CD14-positive monocyte (primary cell): ENCODE measurements at places on chromosomes 3 and 15. TPM values are rescaled to one million over a fixed set of nuclear protein-coding genes. Genes with fewer than 3 reads are reported as not detected.

Gene LDHAL6B
- polyA plus RNA-seq, result not detected

Gene GABRR3
- polyA plus RNA-seq, result not detected

Gene SPATA16
- polyA plus RNA-seq, result not detected

Gene JAGN1
- polyA plus RNA-seq, result 14.7 and 17.3 TPM in 2 replicates

Gene TBCCD1
- polyA plus RNA-seq, result 6.2 and 9.6 TPM in 2 replicates

Gene SUMF1
- polyA plus RNA-seq, result 25.7 and 37.0 TPM in 2 replicates

Gene TRAT1
- 0.33 TPM for polyA plus RNA-seq

Gene PPARG
- 2.0 TPM for polyA plus RNA-seq

Gene RASGRP1
- polyA plus RNA-seq, result 0.38 TPM

GRCh38 chr3:79973917-79974595 is 206.3 kb upstream of the ROBO1 start:
- no peaks in the 10 kb centered on the region for H3K27me3 ChIP-seq
- H3K27ac ChIP-seq, result no peak overlapping the region
- H3K36me3 ChIP-seq, result no peaks in the 10 kb centered on the region
- DNase-seq, result no peak
- no peak overlapping the region for H3K4me3 ChIP-seq

GRCh38 chr3:15199493-15200105 is 6.4 kb upstream of the CAPN7 start:
- no peak overlapping the region for H3K27ac ChIP-seq
- no peaks in the 10 kb centered on the region for H3K27me3 ChIP-seq
- DNase-seq, result no peak
- no peak overlapping the region for H3K4me3 ChIP-seq
- H3K4me1 ChIP-seq, result no peaks in the 10 kb centered on the region

GRCh38 chr3:178450476-178450875 is 85.8 kb upstream of the KCNMB2 start:
- no peak overlapping the region for H3K4me3 ChIP-seq
- DNase-seq, result no peak
- H3K27ac ChIP-seq, result no peak overlapping the region
- H3K36me3 ChIP-seq, result no peaks in the 10 kb centered on the region

DNA sequence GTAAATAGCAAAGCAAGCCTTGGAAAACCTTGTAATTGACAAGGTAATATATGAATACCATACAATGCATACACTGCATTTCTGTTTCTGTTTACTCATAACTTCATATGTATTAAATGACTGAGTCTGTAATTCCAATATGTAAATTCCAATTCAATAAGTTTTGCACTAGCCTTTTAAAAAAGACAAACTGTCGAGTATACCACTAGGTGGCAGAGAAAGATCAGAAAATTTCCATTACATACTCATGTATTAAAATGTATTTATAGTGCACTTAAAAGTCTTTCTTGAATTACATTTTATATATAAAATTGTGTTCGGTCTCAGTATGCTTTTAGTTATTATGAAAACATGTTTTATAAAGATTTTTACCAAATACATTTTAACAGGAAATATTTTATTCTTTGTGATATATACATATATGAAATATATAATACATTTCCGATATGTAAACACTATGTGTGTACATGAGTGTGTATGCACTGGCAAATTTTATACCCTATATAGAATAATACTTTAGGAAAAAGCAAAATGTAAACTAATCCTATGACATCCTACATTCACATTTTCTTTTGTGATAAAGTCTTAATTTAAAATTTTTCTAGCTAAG is 216.8 kb downstream of the VGLL3 start:
- no peak for DNase-seq
- no peaks in the 10 kb centered on the region for H3K4me1 ChIP-seq
- no peaks in the 10 kb centered on the region for H3K36me3 ChIP-seq
- no peaks in the 10 kb centered on the region for H3K27me3 ChIP-seq

GRCh38 chr15:42264795-42265194 is 8.2 kb upstream of the GANC start:
- no peak overlapping the region for H3K27ac ChIP-seq
- H3K4me3 ChIP-seq, result no peak overlapping the region

DNA sequence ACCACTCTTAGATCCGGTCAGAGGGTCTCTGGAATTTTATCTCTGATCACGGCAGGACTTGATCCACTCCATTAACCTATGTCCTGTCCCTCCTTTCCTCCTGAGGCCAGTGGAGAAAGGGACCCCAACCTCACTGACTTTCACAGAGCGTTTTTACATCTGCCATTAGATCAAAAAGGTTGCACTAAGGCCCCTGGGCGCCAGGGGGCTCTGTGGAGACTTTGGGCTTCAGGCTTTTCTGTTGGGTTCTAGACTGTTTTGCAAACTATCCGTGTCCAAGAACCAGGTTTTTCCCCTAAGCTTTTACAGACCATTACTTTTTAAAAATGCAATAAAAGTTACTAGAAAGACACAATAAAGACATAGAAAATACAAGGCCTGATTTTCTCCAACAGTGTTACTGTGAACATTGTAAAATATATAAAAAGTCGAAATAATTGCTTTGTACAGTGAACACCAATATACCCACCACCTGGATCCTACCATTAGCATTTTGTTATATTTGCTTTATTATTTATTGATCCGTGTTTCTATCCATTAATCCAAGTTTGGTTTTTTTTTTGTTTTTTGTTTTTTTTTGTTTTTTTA is 159.7 kb downstream of the POLR2M start:
- H3K27me3 ChIP-seq, result peaks cover 40% of the 10 kb centered on the region
- DNase-seq, result peak; percentile 17
- H3K36me3 ChIP-seq, result no peaks in the 10 kb centered on the region
- no peak overlapping the region for H3K27ac ChIP-seq
- no peak overlapping the region for H3K4me3 ChIP-seq

DNA sequence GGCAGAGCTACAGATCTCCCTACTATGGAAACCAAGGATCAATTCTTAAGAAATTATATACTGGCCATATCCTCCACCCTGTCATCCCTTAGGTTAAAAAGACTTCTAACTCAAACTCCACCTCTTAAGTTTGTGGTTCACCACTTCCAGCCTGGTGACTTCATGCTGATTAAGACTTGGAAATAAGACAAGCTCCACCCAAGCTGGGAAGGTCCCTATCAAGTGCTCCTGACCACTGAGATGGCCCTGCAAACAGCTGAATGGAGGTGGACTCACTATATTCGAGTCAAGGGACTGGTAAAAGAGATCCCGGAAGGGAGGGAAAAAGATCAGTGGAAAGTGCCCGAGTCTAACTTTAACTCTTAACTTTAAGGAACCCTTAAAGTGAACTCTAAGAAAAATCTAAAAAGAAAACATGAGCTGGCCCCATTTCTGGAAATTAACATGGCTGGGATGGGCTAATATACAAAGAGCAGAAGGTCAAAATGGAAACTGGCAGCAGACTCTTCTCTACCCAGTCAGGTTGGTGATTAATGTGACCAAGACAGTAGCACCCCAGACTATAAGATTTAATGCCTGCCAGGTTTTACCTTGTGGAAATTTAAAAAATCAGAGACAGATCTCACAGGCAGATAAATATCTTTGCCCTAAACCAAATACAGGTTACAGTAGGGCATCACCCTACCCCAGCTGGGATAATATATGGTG is 43.9 kb downstream of the PPCDC start:
- H3K4me1 ChIP-seq, result peaks cover 83% of the 10 kb centered on the region
- H3K27me3 ChIP-seq, result no peaks in the 10 kb centered on the region
- no peak overlapping the region for H3K27ac ChIP-seq
- no peak overlapping the region for H3K4me3 ChIP-seq

- H3K27me3 ChIP-seq, result no peaks in the 10 kb centered on the region
- no peaks in the 10 kb centered on the region for H3K36me3 ChIP-seq
- DNase-seq, result no peak
- no peak overlapping the region for H3K4me3 ChIP-seq
- no peak overlapping the region for H3K27ac ChIP-seq
Measured at GRCh38 chr3:141091426-141091825, 40.3 kb downstream of the SPSB4 start.

DNA sequence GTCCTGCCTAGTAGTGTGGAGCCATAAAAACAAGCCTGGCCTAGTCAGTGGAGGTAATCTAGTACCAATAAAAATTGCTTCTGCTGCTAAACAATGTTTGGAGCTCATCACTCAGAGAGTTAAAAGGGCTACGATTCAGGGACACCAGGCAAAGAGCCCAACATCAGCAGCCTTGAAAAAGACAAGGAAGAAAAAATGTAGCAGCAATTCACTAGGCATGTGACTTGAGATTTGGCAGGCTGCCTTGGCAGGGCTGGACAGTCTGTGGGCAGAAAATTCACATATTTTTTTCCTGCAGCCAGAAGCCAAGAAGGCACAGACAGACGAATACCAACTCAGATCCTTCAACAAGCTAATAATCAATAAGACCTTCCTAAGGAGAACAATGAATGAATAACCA is 47.2 kb downstream of the IGSF11 start:
- H3K4me1 ChIP-seq, result no peaks in the 10 kb centered on the region
- no peaks in the 10 kb centered on the region for H3K27me3 ChIP-seq
- H3K4me3 ChIP-seq, result no peak overlapping the region
- DNase-seq, result no peak
- no peak overlapping the region for H3K27ac ChIP-seq

DNA sequence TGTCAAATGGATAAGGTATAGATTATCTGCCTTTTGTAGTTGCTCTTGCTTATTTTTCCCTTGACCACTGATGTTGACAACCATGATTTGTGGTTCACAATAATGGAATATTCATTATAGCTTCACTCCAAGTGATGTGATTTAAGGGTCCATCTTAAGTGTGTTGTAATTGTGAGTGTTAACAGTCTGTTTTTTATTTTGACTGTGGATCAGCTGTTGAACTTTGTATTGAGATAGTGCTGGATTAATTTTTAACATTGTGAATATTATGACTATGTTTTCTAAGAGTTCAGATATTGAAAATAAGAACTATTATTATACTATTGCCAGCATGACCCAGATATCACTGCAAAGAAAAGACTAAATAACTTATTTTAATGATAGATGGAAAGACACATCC is 8.6 kb upstream of the GASK1A start:
- no peaks in the 10 kb centered on the region for H3K27me3 ChIP-seq
- H3K4me1 ChIP-seq, result no peaks in the 10 kb centered on the region
- no peak overlapping the region for H3K27ac ChIP-seq
- no peak for DNase-seq

DNA sequence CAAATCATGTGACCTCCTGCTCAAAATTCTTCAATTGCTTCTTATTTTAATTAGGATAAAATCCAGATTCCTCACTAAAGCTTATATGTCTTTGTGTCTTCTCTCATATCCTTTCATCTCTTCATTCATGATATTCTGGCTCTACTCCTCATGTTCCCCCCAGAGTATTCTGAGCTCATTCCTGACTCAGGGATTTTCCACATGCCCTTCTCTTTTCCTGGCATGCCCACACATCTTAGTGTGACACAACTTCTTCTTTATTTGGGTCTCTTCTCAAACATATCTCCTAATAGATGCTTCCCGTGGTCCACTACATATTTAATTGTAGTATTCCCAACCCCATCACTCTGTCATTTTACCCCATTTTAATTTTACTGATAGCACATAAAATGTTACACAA is 15.2 kb upstream of the MBNL1 start:
- peaks cover 60% of the 10 kb centered on the region for H3K4me1 ChIP-seq
- no peak for DNase-seq
- no peaks in the 10 kb centered on the region for H3K27me3 ChIP-seq
- H3K4me3 ChIP-seq, result no peak overlapping the region
- peak overlapping the region; percentile 67 for H3K27ac ChIP-seq

- H3K27me3 ChIP-seq, result no peaks in the 10 kb centered on the region
- no peaks in the 10 kb centered on the region for H3K36me3 ChIP-seq
- no peak overlapping the region for H3K4me3 ChIP-seq
- DNase-seq, result no peak
Measured at GRCh38 chr3:129025691-129026435, 24.8 kb downstream of the EFCC1 start.

- H3K36me3 ChIP-seq, result peaks cover 41% of the 10 kb centered on the region
- H3K4me1 ChIP-seq, result no peaks in the 10 kb centered on the region
- no peak overlapping the region for H3K27ac ChIP-seq
Measured at GRCh38 chr3:184848934-184849333, 37.0 kb downstream of the VPS8 start.

GRCh38 chr3:52063026-52063723 is 6.8 kb upstream of the DUSP7 start:
- H3K27me3 ChIP-seq, result no peaks in the 10 kb centered on the region
- H3K27ac ChIP-seq, result peak overlapping the region; percentile 84
- H3K4me1 ChIP-seq, result peaks cover 43% of the 10 kb centered on the region
- DNase-seq, result no peak
- H3K4me3 ChIP-seq, result peak overlapping the region; percentile 45

DNA sequence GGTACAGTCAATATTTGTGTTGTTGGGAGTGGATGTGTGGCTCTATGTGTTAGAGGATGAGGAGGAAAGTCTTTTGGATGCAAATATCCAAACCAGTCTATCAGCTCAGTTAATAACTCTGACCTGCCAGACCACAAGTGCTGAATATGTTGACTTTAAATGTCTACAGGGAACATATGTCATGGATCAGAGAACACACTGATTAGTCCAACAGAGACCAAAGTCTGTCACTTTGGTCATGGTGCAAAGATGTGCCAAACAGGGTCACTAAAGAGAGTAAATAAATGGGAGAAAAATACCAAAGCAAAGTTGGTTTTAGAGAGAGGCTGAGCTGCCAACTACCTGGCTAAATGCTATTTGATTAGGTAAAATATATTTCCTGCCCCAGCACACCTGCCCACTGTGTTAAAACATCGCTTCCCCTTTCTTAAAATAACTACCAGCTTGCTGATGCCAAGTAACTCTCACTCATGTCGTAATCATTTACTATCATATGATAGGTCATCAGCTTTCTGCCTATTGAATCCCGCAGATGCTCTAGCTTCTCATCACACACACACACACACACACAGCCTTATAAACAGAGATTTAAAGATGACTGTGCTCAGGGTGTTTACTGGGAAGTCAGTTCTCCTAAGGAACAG is 173.3 kb downstream of the PDZRN3 start:
- peaks cover 3% of the 10 kb centered on the region for H3K4me1 ChIP-seq
- no peak for DNase-seq
- H3K27me3 ChIP-seq, result no peaks in the 10 kb centered on the region
- H3K36me3 ChIP-seq, result no peaks in the 10 kb centered on the region
- H3K27ac ChIP-seq, result no peak overlapping the region

DNA sequence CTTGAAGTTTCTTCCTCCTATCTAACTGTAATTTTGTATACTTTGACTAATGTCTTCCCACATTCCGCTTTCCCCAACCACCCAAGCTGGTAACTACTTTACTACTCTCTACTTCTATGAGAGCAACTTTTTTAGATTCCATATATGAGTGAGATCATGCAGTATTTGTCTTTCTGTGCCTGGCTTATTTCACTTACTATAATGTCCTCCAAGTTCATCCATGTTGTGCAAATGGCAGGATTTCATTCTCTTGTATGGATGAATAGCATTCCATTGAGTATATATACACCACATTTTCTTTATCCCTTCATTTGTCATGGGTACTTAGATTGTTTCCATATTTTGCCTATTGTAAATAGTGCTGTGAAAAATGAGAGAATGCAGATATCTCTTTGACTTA is 78.5 kb upstream of the CCNL1 start:
- peaks cover 19% of the 10 kb centered on the region for H3K4me1 ChIP-seq
- H3K36me3 ChIP-seq, result no peaks in the 10 kb centered on the region
- no peaks in the 10 kb centered on the region for H3K27me3 ChIP-seq
- DNase-seq, result no peak
- no peak overlapping the region for H3K27ac ChIP-seq
- H3K4me3 ChIP-seq, result no peak overlapping the region
